ENCODE measurements at places on chromosomes 2 and 18. TPM values are rescaled to one million over a fixed set of nuclear protein-coding genes. Genes with fewer than 3 reads are reported as not detected.

DNA sequence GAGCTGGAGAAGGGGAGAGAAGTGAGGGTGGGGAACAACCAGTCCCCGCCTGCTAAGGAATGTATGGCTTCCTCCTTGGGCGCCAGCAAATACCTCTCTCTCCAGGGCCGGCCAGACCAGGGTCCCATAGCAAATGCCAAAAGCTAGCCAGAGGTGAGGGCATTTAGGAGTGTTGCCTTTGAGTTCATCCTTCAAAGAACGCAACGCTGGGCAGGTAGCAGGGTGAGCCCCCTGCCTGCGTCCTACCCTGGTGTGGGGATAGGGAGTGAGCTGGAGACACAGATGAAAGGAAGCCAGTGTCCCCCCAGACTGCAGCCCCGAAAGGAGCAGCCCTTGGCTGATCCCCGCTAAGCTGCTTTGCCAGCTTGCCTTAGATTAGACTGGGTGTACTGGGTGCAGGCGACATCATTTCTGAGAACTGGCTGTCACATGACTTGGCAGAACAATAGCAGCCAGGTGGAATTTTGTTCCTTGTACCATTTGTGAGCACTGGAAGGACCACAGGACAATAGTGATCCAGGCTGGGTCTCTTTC lies 40.4 kb downstream of the KLHL29 start:
- no peak for DNase-seq

GRCh38 chr2:37868866-37869265 lies 56.2 kb upstream of the RMDN2 start:
- DNase-seq: no peak

- no peak for DNase-seq
Observed at GRCh38 chr2:33503002-33503401, 26.6 kb downstream of the RASGRP3 start.

GRCh38 chr18:58649966-58650816 lies 21.1 kb upstream of the MALT1 start:
- DNase-seq: no peak

GRCh38 chr18:57856128-57856527 lies 53.0 kb upstream of the ATP8B1 start:
- DNase-seq: no peak

GRCh38 chr2:233011268-233011650 lies 1.8 kb downstream of the NGEF start:
- DNase-seq: no peak

- no peak for DNase-seq
Observed at GRCh38 chr2:39849064-39849463, 70.0 kb upstream of the THUMPD2 start.

DNA sequence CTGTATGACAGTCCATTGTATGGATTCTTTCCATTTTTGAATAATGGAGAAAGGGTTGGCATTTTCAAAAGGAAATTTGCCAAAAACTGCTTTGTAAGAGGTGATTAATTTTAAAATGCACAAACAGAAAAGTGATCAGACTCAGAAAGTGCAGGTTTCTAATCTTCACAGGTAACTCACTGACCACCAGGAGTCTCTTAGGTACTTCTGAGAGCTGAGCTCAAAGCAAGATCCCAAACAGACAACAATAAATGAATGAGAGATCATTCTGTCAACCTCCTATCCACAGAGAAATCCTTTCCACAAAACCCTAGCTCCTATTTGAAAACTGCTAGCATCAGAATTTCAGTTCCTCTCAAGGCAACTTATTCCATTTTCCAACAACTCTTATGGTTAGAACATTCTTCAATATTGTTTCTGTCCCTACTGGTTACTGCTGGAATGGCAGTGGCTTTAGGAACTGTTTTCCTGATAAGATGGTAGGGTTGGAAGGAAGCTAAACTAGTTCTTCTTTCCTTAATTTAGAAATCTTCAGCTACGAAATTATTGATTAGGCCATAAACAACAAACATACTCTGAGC lies 20.6 kb upstream of the HAAO start:
- DNase-seq: peak; percentile 46

DNA sequence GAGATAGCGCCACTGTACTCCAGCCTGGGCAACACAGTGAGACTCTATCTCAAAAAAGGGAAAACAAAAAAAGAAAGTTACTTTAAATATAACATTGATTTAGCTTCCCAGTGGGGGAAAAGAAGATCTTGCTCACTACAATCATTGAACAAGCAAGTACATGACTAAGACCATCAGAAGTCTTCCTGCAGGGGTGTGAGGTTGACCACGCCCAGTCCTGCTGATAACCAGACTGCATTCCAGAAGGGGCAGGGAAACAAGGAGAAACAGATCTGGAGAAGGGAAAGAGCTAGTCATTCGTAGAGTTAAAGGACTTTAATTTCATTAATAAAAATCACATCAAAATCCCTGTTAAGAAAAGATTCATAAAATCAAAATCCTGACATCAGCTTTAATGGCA lies 77.5 kb downstream of the EPHA4 start:
- DNase-seq: no peak

TNFAIP6 gene
- total RNA-seq: 1.8 TPM

GRCh38 chr2:167908786-167909185 lies 338.6 kb downstream of the STK39 start:
- no peak for DNase-seq

DNA sequence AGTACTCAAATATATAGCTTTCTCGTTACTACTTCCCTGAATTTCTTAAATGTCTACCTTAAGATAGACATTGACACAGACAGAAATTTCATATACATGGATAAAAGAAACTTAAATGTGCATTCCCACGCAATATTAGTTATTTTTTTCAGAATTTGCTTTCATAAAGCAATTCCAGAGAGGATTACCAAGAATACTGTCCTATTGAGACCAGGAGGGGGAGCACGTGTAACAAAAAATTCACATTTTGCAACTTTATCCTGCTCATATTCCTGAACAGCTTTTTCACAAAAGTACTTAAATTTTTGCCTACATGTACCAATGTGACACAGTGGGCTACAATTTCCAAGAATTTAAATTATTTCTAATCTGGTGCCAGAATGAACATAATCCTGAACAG lies 30.7 kb upstream of the ERCC3 start:
- DNase-seq: peak; percentile 54

CNDP1 gene
- not detected for total RNA-seq

DNA sequence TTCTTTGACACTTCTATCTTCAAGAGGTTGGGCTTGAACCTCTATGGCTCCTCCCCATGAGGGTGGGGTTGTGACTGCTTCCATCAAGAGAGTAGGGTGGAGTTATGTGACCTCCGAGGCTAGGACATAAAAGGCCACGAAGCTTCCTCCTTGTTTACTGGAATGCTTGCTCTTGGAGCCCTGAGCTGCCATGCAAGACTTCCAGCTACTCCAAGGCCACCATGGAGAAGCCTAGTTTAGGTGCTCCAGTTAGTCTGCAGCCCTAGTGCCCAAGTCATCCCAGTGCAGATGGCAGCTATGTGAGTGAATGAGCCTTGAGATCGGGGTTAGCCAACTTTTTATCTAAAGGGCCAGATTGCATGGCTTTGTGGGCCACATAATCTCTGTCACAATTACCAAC lies 2.4 kb upstream of the MERTK start:
- no peak for DNase-seq
